ENCODE measurements at places on chromosomes 7 and 10.

DNA sequence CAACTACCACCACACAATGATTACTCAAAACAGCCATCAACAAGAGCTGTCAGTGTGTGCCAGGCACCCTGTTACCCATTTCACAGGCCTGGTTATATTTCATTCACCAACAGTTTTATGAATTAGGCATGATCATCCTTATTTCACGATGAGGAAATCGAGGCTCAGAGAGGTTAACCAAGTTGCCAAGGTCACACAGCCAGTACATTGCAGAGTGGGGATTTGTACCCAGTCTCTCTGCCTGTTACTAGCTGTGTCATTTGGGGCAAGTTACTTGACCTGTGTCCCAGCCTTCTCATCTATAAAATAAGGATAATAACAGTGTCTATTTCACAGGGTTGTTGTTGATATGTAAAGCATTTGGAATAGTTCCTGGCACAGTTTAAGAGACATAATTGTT is 97.2 kb downstream of the COL13A1 start:
- no peak for DNase-seq

DNA sequence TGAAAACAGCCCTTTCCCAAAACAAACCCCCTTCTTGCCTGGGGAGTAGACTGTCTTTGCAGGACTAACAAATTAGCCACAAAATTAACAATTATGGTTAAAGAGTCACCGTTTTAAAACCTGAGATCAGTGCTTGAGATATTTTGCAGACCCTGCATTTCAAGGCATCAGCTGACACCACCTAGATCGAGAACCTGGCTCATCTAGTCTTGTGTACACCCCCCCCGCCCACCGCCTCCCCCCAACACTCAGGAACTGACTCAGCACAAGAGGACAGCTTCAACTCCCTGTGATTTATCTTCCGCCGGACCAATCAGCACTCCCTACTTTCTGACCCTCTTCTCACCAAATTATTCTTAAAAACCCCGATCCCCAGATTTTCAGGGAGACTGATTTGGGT is 737.1 kb downstream of the PHTF2 start:
- DNase-seq: no peak

DNA sequence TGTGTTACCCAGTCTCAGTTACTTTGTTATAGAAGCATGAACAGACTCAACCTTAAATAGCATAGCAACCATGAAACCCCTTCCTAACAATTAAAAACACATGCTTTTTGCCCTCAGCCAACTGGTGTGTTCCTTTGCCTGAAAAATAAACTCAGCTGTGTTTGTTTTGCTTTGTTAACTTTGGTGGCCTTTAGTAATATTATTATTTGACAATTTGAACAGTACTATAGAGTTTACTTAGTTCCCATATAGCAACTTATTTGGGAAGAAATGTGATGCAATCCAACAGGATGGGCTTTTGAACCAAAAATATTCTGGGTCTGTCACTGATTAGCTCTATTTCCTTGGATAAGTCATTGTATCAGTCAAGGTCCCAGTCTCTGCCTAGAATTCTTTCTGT is 22.5 kb upstream of the MKLN1 start:
- DNase-seq: no peak

DNA sequence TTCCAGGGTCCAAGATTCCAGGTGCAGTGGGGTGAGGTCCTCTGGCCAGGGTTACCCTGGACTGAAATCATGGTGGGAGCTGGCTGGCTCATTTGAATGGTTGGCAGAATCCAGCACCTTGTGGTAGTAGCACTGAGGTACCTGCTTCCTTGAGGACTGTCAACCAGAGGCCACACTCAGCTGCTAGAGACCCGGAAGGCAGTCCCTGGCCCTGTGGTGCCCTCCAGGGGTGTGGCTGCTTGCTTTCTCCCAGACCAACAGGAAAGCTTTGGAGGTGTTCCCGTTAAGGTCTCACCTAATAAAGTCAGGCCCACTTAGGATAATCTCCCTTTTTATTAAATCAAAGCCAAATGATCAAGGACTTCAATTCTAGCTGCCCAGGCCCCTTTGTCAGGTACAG is 107.7 kb upstream of the GDF10 start:
- no peak for DNase-seq

DNA sequence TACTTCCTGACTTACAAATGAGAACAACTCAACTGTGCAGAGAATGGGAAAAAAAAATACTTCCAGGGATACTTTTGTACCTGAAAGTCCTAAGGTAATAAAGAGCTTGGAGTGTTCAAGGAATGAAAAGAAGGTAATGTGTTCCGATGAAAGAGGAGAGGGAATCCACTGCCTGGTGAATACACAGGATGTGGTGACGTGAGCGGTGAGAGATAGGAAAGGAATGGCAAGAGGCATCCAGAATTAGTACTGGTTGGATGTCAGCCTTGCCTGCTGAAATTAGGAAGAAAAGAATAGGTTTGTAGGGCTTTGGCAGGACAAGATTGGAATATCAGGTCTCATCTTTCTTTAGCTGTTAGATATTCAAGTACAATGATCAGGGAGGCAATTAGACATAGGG is 347.7 kb downstream of the POM121L12 start:
- no peak for DNase-seq

GRCh38 chr7:142668495-142668894 is 80.8 kb upstream of the PRSS1 start:
- peak; percentile 3 for DNase-seq

GRCh38 chr7:114086537-114086913 is 167.7 kb upstream of the PPP1R3A start:
- DNase-seq: no peak

GRCh38 chr7:50416527-50417182 is 33.5 kb downstream of the FIGNL1 start:
- peak; percentile 63 for DNase-seq

GRCh38 chr10:118729641-118730258 is 25.0 kb downstream of the CACUL1 start:
- peak; percentile 71 for DNase-seq

DNA sequence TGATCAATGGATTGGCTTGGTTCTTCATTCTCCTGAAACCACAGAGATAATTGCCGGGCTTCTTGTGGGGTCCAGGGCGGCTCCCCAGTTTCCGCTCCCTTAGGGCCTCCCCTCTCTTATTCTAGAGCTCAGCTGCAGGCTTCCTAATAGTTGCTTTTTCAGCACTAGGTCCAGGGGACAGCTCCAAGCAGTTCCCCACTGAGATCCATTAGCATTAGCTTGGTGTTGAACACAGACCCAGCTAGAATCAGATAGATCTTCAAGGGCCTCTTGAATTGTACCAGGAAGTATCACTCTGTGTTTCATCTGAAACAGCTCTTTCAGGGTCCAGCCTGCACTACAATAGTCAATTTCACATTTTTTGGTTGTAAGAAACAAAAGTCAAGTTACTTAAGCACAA is 238.7 kb downstream of the SEC23IP start:
- DNase-seq: no peak

DNA sequence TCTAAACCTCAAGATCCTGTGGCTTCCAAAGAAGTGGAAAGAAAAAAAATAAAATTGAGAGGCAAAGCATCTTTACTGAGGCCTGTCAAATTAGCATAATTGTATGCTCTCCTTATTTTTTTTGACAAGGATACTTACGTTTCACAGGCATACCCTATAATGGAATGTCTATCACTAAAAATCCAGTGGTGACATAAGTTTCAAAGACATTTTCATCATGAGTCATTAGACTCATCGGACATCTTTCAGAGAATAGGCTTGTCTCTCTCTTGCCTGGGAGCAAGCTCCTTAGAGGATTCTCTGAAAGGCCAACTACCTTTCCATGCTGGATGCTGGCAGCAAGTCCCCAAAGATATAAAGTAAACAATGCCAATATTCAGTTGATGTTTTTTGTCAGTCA is 380.7 kb upstream of the STEAP1 start:
- no peak for DNase-seq
